ENCODE measurements at places on chromosomes 4 and X.

DNA sequence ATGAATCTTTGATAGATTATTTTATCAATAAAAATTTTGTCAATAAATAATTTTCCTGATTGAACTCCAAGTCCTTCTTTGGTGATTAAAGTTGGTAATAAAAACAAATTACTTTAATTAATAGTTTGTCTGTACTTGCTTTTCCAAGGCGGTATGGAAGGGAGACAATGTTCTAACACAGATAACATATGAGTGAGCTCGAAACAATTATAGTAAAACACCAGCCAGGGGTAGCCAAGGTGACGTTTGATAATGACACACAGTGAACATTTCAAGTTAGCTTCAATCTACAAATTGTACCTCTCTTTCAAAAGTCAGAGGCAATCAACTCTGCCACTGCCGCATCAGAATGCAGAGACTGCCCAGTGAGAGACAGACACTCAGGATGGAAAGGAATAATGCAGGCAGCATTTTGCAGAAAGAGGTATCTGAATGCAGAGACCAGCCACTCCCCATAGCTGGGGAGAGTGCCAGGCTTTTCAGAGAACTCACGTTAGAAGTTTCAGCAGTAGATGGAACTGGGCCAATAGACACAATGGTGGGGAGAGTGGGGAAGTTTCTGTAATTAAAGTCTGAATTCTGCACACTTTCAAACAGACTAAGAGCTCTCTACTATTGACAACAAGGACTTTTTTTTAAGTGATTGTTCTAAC lies 18.1 kb upstream of the ATOH1 start:
- no peak for DNase-seq

- no peak for DNase-seq
Observed at GRCh38 chr4:2482192-2482591, 13.3 kb downstream of the RNF4 start.

- no peak for DNase-seq
Observed at GRCh38 chr4:160238790-160239189, 1135.9 kb downstream of the RAPGEF2 start.

DNA sequence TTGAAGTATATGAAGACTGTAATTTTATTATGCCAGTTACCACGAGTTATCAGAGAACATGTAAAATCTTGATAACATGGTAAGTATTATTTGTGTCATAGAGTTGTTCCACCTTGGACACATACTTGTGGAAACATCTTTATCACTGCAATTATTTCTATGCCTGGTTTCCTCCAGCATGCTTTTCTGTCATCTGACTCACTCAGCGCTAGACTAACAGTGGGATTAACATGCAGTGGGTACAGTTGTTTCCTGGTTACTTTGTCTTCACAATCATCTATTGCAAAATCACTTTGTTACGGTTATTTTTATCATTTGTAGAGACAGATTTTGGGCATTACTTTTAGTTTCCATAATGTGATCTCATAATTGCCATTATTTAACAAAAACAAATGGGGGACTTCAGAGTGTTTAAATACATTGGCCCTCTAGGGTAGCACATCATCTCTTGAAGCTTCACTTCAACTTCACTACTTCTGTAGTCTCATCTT lies at the start of gene STATH:
Gene STATH, plus strand, starts transcription at position 441 of the 491 bp plus-strand sequence. CDS start 2,472 bp downstream, outside the sequence.
- DNase-seq = no peak

- DNase-seq = no peak
Observed at GRCh38 chr4:48449151-48449550, 34.0 kb upstream of the SLC10A4 start.

DNA sequence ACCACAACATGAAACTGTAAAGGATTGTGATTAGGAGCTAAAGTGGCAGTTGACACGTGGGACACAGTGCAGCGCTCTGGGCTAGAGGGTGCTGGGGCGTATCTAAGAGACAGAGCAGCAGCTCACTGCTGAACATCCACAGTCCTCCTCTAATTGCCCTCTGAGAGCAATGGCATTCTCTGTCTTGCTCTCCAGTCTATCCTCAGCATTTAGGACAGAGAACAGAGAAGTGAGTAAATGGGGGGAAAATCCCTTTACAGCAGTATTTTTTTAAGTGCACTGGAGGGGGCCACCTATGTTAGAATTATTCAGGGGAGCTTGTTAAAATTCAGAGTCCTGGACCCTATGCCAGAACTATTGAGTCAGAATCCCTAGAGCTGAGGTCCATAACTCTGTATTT lies 4.2 kb upstream of the TMEM154 start:
- no peak for DNase-seq

- no peak for DNase-seq
Observed at GRCh38 chrX:15653961-15654360, 10.6 kb downstream of the CLTRN start.

DNA sequence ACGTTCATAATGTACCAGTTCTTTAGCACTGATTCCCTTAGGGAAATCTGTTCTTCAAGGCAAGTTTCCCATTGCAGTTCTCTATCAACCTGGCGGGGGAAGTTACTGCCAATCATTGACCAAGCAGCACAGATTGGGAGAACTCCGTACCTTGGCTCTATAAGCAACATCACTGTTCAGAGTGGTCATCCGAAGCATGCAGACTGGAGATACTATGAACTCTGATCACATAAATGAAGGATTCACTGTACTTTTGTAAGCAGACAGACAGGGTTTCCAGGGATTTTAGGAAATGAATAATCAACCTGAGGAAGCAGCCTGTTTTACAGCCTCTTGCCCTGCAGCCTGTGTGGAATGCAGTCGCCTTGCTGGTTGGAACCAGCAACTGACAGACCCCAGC lies 63.8 kb upstream of the WWC2 start:
- DNase-seq = no peak

DNA sequence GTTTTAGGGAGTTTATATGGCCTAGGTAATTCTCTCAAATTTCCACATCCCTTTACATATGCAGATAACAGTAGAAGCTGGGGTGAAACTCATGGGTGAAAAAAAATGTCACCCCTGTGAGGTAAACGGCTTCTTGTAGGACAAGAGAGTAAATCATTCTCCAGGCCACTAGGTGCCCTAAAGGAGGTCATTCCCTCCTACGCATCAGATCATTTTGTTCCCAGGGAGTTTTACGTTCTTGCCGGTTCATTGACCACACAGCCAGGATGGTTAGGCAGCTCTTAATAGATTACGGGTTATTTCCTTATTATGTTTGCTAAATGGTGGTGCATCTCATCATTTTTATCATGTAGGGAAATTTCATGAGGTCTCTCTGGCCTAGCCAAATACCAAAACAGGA lies 225.8 kb upstream of the NOCT start:
- DNase-seq = no peak

DNA sequence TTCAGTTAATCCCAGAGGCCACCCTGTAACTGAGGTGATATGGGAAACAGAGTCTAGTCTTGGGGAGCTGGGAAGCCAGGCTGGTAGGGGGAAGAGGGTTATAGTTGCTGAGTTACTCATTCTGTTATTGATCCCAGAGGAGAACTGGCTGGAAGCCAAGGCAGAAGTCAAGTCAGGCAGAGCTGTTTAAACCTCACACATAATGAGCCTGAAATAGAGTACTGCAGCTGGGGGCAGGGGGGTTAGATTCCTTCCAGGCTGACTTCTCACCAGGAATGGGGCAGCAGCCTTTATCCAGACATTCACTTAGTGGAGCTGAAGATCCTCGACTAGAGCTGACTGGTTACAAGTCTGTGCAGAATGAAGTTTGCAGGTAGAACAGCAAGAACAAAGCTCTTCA lies 144.9 kb downstream of the C4orf33 start:
- DNase-seq = no peak

DNA sequence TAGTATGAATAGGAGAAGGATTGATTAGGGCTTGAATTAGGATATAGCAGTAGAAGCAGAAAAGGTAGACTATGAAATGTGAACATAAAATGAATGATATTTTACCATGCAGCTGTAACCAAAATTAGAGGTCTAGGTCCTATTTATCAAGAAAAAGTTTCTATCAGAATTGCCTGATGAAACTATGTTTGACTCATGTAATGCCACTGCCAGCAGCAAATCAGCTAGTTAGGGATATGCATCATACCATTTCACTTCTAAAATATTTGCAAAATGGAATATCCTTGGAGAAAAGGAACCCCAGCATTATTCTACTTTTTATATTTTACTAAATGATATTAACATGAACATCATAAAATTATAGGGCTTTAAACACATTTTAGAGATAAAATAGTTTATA lies 188.4 kb downstream of the WDFY3 start:
- no peak for DNase-seq

DNA sequence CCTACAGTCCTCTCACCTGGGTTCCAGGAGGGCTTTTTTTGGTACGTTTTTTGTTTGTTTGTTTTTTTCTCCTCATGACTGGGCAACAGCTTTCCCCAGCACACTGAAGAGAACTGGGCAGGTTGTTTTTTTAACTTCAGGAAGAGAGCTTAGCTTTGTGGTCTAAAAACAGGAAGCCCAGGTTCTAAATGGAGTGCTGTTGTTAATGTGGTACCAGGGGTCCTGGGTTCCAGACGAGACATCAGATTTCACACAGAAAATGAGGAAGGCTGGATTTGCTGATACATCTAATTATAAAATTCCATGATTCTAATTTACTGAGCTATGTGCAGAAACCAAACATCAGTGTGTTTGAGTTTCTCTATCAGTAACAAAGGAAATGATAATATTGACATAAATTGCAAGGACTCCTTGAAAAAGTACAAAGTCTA lies 4.2 kb downstream of the MYOZ2 start:
- DNase-seq = no peak

- no peak for DNase-seq
Observed at GRCh38 chr4:3871181-3871852, 105.1 kb downstream of the ADRA2C start.

GRCh38 chrX:10112510-10112909 lies 44.3 kb upstream of the CLCN4 start:
- no peak for DNase-seq

- no peak for DNase-seq
Observed at GRCh38 chrX:37926700-37927099, 79.3 kb upstream of the DYNLT3 start.

DNA sequence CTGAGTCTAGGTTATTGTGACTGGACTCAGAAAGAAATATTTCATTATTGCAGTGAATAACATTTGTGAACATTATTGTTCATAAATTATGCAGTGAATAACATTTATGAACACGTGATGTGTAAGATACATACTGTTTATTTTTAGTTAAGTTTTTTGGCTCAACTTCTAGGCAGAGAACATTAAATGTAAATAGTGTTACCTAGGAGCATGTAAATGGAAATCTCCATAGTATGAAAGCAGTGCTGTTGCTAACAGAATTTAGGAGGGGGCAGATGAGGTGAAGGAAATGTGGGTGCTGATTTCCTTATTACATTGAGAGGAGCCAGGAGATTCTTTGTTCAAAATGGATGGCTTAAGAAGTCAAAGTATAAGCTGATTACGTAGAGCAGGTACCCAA lies 45.0 kb downstream of the HTT start:
- no peak for DNase-seq

DNA sequence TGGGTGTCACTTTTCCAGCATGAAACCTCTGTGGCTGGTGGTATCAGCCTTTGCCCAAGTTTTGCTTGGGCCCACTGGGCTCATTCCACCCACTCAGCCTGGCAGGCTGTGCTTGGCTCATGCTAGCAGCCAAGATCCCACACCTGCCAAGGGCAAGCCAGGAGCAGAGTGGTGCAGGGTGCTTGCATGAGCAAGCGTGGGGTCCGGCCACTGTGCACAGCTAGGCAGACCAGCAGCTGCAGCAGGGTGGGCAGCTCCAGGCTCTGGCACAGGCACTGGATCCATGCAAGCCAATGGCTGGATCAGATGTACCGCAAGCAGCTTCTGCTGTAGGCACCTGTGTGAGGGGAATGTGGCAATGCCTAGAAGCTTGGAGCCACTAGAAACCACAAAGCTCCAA lies 253.9 kb downstream of the SPOCK3 start:
- DNase-seq = no peak

- no peak for DNase-seq
Observed at GRCh38 chr4:71151054-71151453, 157.6 kb downstream of the DCK start.

DNA sequence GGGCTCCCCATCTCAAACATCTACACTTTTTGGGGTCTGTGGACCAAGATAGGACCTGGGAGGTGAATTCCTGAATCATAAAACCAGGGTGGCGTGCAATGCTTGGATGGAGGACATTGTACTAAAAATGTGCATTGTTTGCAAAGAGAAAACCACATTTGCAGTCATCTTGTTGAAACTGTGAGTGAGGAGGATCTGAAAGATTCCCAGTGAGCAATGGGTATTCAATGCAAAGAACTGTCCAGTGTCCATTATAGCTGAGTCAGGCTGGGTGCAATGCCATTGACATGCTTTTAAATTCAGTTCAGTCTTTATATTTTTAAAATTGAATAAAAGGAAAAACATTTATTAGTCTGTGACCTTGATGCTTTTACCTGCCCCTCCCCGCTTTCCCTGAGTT lies 215.7 kb downstream of the STK32B start:
- DNase-seq = no peak

GRCh38 chr4:100366213-100366612 lies 151.6 kb downstream of the EMCN start:
- no peak for DNase-seq

DNA sequence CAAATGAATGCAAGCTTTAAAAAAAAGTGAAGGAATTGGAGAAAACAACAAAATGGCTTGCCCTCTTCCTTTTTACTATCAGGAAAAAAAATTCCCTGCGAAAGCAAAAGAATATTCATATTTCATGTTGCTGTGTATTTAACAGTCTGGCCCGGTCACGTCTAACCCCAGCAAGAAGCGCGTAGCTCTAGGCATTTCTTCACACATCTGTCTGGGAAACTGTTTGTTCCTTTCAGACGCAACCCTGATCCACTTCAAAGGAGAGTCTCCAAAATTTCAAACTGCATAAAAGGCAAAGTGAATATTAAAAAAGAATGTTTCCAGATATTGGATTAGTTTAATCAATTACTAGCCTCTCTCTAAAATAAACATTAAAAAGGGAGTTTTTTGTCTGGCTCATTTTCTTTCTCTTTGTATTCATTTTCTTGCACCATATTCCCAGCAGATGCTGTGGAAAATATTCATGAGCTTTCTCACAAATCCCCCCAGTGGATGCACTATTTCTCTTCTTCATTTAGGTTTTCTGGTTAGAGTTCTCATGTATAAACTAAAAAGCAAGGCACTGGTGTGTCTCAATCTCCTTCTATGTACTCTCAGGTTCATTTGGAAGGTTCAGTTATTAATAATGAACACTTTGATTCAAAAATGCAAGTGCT lies 145.3 kb downstream of the MID1 start:
- DNase-seq = no peak

DNA sequence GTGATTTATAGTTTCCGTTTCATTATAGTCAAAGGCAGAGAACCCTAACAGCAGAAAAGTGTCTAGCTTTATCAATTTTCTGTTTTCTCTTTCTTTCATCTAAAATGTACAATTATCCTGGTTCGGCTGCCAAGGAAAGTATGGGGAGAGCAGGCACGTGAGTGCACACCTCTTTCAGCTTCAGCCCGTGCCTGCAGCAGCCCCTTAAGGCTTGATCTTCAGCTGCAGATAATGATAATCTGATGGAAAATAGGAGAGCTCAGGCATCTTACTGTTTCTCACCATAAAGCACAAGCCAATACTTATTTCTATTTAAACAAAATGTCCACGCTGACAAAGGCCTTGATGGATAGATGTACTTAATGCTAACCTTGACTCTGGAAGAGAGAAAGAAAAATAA lies 334.4 kb downstream of the UNC5C start:
- no peak for DNase-seq

- no peak for DNase-seq
Observed at GRCh38 chr4:72323227-72323626, 245.8 kb downstream of the ADAMTS3 start.

- DNase-seq = no peak
Observed at GRCh38 chrX:19661961-19662360, 146.7 kb upstream of the MAP3K15 start.
